ENCODE measurements at places on chromosomes 13 and 19.

DNA sequence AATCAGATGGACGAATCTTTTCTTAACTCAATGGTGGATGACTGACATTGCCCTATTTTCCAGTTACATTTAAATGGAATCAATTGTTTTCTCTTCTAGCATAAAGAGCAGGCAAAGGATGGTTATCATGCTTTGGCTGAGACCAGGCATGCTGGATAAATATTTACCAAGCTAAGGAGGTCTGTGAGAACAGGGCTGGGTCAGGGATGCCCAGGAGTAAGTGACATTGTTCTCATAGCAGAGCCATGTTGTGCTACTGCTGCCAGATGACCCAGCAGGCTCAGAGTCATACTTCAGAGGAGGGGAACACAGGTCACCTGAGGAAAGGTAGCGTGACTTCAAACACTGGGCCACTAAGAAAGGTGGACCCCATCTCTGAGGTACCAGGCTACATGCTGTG lies 116.0 kb upstream of the RNF113B start:
- no peak for DNase-seq

- no peak for DNase-seq
Observed at GRCh38 chr19:51098365-51099046, 9.7 kb downstream of the CTU1 start.

DNA sequence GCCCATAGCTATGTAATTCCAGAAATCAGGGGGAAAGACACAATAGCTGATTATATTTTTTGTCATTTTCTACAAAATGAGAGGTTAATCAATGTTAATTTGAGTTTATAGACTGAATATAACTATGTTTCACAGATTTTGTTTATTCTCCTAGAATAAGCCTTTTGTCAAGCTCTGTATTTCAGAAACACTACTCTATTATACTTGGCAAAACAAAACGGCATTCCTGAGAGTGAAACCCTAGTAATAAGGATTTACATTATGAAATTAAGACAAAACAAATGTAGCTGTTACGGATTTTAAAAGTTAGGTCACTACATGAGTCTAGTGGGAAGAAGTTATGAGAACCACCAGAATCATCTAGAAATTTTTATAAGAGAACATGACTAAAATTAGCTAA lies 334.2 kb downstream of the KLF12 start:
- DNase-seq, result no peak

- no peak for DNase-seq
Observed at GRCh38 chr19:19067276-19068072, 3.7 kb downstream of the SLC25A42 start.

DNA sequence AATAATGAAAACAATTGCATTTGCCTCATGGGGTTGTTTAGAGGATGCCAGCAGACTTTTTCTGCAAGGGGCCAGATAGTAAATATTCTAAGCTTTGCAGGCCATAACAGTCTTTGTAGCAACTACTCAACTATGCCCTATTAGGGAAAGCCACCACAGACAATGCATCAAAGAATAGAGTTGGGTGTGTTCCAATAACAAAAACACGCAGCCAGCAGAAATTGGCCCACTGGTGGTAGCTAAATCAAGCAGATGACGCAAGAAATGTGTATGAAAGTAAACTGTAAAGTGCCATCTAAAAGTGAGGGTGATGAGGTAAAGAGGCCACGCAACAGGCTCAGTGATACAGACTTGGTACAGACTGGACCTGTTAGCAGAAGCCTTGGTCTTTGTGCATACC lies 75.2 kb upstream of the SIAH3 start:
- DNase-seq, result no peak

GRCh38 chr13:49444524-49445395 lies 686 bp downstream of the SETDB2 start:
- DNase-seq, result peak; percentile 6

DNA sequence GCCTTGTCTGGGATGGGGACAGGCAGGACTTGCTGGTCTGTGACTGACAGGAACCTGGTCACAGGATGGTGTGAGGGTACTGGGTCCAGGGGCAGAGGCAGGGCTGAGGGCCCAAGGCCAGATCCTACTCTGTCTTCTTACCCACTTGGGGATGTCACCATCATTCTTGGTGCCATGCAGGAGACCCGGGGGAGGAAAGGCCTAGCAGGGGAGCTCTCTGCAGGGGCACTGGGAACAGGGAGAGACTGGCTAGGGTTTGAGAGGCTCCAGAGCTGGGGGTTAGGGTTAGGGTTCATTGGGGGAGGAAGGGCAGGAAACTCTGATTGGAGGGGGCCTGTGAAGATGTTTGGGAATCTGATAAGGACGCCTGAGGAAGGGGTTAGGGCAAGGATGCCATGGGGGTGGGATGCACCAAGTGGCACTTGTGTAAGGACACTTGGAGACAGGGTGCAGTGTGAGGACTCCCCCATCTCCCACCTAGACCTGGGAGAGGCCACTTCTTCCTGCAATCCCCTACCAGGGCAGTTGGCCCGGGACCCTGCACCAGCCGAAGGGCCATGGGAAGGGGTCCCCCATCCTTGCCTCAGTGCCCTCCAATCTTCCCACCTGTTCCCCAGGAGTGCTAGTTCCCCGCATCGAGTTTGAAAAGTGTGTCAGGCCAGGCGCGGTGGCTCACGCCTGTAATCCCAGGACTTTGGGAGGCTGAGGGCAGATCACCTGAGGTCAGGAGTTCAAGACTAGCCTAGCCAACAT lies 6.9 kb downstream of the PRR36 start:
- no peak for DNase-seq

- no peak for DNase-seq
Observed at GRCh38 chr19:960601-960938, 23.6 kb upstream of the WDR18 start.

DNA sequence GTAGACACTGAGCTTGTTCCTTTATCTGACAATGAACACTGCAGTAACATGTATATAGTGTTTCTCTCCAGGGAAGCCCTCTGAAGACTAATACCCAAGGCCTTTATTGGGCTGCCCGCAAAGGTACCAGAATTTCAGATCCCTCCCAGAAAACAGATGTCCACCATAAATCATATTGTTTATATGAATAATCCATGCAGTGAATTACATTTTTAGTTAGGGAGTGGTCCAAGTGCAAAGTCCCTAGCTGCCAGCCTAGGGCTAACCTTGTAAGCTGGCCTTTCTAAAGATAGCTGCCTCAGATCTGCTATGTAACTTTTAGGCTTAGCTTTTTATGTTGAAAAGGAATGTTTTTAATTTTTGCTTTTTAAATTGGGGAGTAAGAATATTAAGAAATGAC lies 44.7 kb downstream of the TDRD3 start:
- DNase-seq, result no peak

GRCh38 chr13:99062593-99062992 lies 84.7 kb upstream of the DOCK9 start:
- DNase-seq, result no peak

- DNase-seq, result no peak
Observed at GRCh38 chr19:2993579-2993978, 16.2 kb downstream of the TLE6 start.

DNA sequence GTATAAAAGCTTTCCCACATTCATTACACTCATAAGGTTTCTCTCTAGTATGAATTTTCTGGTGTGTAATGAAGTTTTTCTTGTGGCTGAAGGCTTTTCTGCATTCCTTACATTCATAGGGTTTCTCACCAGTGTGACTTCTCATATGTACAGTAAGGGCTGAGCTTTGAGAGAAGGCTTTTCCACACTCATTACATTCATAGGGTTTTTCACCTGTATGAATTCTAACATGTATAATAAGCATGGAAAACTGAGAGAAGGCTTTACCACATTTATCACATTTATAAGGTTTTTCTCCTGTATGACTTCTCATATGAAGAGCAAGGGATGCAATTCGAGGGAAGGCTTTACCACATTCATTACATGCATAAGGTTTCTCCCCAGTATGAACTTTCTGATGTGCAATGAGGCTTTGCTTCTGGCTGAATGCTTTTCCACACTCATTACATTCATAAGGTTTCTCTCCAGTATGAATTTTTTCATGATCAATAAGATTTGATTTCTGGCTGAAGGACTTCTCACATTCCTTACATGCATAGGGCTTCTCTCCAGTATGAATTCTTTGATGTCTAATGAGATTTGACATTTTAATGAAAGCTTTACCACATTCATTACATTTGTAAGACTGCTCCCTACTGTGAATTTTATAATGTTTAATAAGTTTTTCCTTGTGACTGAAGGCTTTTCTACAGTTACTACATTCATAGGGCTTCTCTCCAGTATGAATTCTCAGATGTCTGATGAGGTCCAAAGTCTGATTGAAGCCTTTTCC lies 42.6 kb downstream of the ZNF527 start:
- no peak for DNase-seq

DNA sequence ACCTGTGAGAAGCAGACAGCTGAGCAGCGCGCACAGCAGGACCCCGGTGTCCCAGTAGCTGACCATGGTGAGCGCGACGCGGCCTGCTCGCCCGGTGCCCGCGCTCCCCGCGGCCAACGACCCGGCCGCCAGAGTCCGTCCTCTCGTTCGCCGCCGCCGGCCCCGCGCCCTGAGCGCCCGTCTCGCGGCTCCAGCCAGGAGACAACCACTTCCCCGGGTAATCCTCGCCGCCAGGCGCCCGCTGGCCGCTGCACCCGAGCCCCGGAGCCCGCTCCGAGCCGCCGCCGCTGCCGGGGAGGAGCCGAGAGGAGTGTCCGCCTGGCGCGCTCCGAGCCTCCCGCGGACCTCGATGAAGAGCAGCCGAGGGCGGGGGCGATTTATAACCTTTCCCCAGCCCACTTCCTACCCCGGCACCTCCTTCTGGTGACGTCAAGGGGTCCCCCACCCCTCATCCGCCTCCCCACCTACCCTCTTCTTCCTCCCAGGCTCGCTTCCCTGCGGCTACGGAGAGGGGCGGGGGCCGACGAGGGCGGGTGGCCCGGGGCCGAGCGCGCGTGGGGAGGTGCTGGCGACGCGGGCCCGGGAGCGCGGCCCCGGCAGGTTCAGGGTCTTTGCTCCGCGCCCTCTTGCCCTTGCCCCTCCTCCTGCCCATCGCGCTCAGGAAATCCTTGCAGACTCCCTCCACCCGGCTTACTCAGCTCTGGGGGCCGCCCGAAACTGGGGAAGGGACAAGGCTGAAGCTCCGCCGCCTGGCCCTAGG lies at the start of gene FLT1:
TSS of gene FLT1 (minus strand) at position 351 of the 760 bp plus-strand sequence. CDS start at position 66, 285 bp downstream.
- no peak for DNase-seq

DNA sequence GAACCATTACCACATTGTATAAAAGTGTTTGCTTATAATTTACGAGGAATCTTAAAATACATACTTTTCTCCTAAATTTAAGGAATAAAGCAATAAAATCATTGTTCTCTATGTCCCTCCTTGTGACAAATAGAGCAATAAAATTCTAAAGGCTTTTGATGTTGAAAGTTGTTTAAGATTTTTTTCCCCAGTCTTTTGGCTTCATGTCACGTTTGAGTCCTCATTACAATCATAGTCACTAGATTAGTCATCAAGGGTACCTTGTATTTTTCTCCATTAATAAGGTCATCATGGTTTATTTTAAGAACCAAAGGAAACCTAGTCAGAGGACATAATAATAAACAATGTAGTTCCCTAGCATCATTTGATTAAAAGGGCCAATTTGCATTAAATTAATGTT lies 3.2 kb downstream of the WBP4 start:
- no peak for DNase-seq

DNA sequence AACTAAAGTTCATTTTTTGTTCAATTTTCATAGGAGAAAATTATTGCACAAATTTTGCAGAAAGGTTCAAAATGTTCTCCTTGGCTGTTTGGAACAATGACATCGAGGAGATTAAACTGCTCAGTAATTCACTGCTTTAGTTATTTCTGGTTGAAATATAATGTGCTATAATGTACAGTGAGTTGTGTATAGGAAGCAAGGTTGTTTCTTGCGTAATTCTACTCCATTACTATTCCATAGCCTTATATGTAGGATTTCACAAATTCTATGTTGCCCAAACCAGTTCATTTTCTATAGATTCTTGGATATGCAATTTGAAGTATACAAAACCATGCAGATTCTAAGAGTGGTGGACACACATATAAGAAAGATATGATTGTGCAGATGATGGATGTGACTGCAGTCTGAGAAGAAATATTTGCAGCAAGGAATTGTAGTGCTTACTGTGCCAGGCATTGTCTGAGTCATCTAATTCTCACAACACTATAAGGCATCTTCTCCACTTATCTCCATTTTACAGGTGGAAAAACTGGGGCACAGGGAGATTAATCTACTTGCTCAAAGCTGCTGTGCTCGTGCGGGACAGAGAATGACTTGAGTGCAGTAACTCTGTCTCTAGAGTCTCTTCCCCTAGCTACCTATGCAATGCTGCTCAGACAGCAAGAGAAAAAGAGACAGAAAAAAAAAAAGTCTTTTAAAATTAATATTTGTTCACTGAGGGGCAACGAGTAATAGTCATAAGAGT lies 515.5 kb downstream of the MYO16 start:
- no peak for DNase-seq

GRCh38 chr13:19791953-19792537 lies 9.3 kb upstream of the PSPC1 start:
- no peak for DNase-seq

DNA sequence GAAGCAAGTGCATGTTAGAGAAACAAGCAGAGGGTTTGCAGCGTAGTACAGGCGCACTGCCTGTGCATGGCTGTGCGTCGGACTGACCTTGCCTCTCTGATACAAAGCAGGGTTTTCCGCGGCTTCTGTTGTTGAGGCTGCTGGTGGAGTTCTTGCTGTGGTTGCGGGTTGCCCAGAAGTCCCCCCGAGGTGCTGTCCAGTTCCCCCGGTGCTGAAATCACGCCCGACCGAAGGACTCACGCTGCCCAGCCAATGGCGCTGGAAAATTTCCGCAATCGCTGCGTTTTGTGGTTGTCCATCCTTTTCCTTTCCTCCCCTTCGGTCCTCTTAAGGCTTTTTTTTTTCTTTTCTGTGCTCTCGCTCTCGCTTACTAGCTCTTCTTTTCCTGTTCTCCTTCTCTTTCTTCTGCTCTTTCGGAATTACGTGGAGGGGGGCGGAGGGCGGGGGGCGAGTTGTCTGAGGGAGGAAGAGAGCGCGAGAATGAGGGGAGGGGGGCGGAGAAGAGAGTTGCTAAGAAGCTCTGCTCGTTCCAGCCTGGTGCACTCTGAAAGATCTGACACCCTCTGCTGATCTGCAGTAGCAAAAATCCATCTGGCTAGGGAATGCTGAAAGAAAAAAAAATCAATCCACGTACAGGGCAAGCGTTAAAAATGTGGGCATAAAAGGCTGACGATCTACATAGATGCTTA lies at the start of gene SLITRK1:
TSS of gene SLITRK1 (minus strand) at position 558 of the 689 bp plus-strand sequence. CDS start 967 bp downstream, outside the sequence.
- DNase-seq, result no peak

- DNase-seq, result no peak
Observed at GRCh38 chr19:16850133-16850532, 20.9 kb downstream of the SIN3B start.

DNA sequence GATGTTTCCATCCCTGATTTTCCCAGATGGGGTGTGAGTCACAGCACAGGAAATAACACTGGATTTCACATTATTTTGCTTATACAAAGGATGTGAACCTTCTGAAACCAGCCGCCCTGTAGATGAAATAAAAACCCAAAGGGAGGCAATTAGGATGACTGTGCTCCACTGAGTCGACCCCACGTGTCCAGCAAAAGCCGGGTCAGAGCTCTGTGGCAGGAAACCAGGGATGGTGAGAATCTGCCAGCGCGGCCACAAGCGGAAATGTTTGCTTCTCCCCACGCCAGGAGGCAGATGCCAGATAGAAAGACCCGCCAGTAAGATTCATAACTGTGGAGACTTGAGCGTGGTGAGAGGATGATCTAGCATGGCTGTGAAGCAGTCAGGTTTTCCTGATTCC lies 764.4 kb downstream of the LIG4 start:
- no peak for DNase-seq

- DNase-seq, result no peak
Observed at GRCh38 chr19:41934849-41935374, 6.7 kb upstream of the ERFL start.

Measured in epithelial cell of prostate (primary cell).